Osteocyte (in vitro differentiated cells): ENCODE measurements at places on chromosomes 2 and 18. TPM values are rescaled to one million over a fixed set of nuclear protein-coding genes. Genes with fewer than 3 reads are reported as not detected.

The EVX2 gene
- not detected in 2 replicates for total RNA-seq

The GATA6 gene
- 1.9 and 2.4 TPM in 2 replicates for total RNA-seq

The DOK6 gene
- 3.0 and 4.6 TPM in 2 replicates for total RNA-seq

The CNGA3 gene
- not detected in 2 replicates for total RNA-seq

The SPP2 gene
- not detected in 2 replicates for total RNA-seq

The PDCD1 gene
- not detected in 2 replicates for total RNA-seq

The LONRF2 gene
- 0.26 and 0.32 TPM in 2 replicates for total RNA-seq

The ADCY3 gene
- total RNA-seq: 99.9 and 118 TPM in 2 replicates

The DSG3 gene
- not detected in 2 replicates for total RNA-seq

The ATP6V1B1 gene
- total RNA-seq: 6.3 and 6.5 TPM in 2 replicates

The C1GALT1C1L gene
- total RNA-seq: not detected in 2 replicates

The PLGLB1 gene
- total RNA-seq: 3.3 and 4.4 TPM in 2 replicates

The FSIP2 gene
- 3.4 and 3.5 TPM in 2 replicates for total RNA-seq

The DYNAP gene
- not detected in 2 replicates for total RNA-seq

The LRRTM1 gene
- total RNA-seq: not detected in 2 replicates

The GPR45 gene
- total RNA-seq: not detected in 2 replicates

The LBX2 gene
- total RNA-seq: 1.0 and 1.1 TPM in 2 replicates

The FOXI3 gene
- not detected in 2 replicates for total RNA-seq

The SLC9A2 gene
- not detected in 2 replicates for total RNA-seq
